MV-4-11 (cell line): ENCODE measurements at places on chromosomes 3 and 15.

GRCh38 chr15:34252545-34252944, 27.7 kb downstream of the EMC4 start:
- DNase-seq, result no peak

DNA sequence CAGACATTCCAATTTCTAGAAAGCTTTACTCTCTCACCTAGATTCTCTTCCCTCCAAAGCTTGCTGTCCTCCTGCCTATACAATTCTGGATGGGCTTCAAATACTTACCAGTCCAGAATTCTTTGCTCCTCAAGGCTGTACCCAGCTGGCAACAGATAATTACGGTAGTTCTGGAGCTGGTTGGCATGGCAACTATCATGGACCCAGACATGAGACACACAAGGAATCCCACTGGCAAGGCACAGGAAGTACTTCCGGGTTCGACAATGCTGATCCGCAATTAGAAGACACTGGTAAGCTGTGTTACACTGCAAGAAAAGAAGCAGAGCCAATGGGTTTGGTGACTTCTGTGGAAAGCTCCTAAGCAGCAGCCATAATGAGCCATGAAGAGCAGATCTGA, 37.9 kb downstream of the TUBGCP4 start:
- DNase-seq, result no peak

- no peak for DNase-seq
These were observed 3.3 kb upstream of the GMNC start for GRCh38 chr3:190865828-190866227.

- DNase-seq, result no peak
These were observed 7.9 kb upstream of the TSEN2 start for GRCh38 chr3:12476238-12476897.

- no peak for DNase-seq
These were observed 23.7 kb downstream of the PRR23E start for GRCh38 chr3:127216415-127217261.

- no peak for DNase-seq
These were observed 372.2 kb upstream of the WNT5A start for GRCh38 chr3:55859305-55859704.

GRCh38 chr3:87307805-87308204, 31.4 kb upstream of the POU1F1 start:
- no peak for DNase-seq

GRCh38 chr3:1499694-1500093, 406.9 kb downstream of the CNTN6 start:
- DNase-seq, result no peak

- no peak for DNase-seq
These were observed 833.5 kb upstream of the CADM2 start for GRCh38 chr3:84125201-84125721.
